ENCODE measurements at places on chromosomes 11 and 22. TPM values are rescaled to one million over a fixed set of nuclear protein-coding genes. Genes with fewer than 3 reads are reported as not detected.

UBASH3B gene
- polyA plus RNA-seq: 0.56 TPM

UCP2 gene
- 16.1 TPM for polyA plus RNA-seq

GRCh38 chr11:134656861-134657540, 245.0 kb upstream of the B3GAT1 start:
- DNase-seq: no peak

- no peak for DNase-seq
Observed at GRCh38 chr22:48800886-48801607, 1026.6 kb downstream of the BRD1 start.

GRCh38 chr11:101880222-101880621, 34.6 kb upstream of the CEP126 start:
- DNase-seq: no peak

KDM4E gene
- polyA plus RNA-seq: not detected

- DNase-seq: peak; percentile 9
Observed at GRCh38 chr11:66891851-66892660, 35.2 kb downstream of the LRFN4 start.

- DNase-seq: no peak
Observed at GRCh38 chr11:45896422-45896984, 10.6 kb downstream of the FREY1 start.

DNA sequence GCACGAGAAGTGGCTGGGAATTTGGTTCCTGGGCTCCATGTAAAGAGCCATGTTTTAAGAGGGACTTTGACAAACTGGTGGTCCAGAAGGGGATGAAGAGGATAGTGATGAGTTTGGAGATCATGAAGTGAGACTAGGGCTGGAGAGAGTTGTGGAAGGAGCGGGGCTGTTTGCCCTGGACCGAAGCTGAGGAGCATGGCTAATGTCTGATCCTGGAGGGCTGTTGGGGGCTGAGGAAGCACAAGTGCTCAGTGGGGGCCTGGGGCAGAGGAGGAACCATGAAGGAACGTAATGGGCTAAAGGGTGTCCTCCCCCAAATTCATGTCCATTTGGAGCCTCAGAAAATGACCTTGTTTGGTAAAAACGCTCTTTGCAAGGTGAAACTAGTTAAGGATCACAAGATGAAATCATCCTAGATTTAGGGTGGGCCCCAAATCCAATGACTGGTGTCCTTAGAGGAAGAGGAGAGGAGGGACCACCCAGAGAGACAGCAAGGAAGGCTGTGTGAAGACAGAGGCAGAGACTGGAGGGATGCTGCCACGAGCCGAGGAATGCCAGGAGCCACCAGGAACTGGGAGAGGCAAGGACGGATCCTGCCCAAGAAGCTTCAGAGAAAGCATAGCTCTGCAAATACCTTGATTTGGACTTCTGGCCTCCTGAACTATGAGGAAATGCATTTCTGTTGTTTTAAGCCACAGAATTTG, 107.3 kb upstream of the LMO1 start:
- DNase-seq: no peak

DNA sequence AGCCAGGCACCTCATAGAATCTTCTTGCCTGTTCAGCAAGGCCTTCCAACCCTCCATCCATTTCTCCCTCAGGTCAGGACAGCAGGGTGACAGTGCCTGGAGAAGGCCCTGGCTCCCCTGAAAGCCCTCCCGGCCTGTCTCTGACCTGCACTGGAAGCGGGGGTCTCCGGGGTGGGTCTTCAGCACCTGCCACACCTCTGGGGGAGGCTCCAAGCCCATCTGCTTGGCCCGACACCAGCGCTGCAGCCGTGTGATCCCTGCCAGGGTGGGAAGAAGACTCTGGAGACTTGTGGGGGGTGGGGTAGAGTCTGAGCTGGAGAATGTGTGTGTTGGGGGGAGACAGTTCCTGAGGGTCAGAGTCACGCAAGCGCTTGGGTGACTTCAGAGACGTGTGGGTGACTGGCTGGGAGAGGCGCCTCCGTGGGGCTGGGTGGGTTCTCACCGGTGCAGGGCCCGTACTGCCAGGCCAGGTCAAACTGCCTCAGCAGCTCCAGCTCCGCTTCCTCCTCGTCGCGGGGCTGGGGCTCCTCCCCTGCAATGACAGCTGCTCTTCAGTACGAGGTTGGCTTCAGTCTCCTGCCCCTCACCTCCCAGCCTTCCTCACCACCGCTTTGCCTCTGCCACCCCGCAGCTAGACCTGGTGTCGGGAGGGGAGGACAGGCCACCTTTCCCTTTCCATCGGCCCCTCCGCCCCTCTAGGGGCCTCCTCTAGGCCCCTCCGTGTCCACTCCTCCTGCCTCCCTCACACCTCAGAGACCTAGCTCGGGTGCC, 615 bp downstream of the POLD4 start:
- peak; percentile 51 for DNase-seq

- DNase-seq: peak; percentile 59
Observed at GRCh38 chr11:1953489-1954266, 6.5 kb downstream of the MRPL23 start.

HSPB2 gene
- 1.5 TPM for polyA plus RNA-seq

DNA sequence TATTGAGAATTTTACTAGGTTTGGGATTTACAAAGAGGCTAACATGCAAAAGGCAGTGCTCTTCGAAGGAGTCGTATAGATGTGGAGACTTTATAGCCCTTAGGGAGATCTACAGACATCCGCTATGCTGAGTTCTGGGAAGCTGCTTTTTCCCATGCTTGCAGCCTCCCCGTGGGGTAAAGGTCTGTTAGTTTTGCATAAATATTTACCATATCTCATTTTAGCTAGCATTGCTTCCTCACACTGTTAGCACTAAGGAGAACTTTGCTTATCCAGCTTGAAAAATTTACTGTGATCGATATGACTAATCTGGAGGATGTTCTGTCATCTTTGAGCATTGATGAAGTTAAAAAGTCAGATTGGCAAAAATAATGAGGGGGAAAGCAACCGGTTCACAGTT, 18.6 kb downstream of the ARHGEF12 start:
- no peak for DNase-seq

GRCh38 chr11:65419772-65420481, 2.7 kb upstream of the NEAT1 start:
- DNase-seq: peak; percentile 90

GGA1 gene
- polyA plus RNA-seq: 81.5 TPM

DDTL gene
- 2.8 TPM for polyA plus RNA-seq

- DNase-seq: no peak
Observed at GRCh38 chr11:75268626-75269366, 28.2 kb downstream of the TPBGL start.

LMO2 gene
- 10.8 TPM for polyA plus RNA-seq

USP2 gene
- 15.4 TPM for polyA plus RNA-seq

IFITM10 gene
- 0.53 TPM for polyA plus RNA-seq

MED15 gene
- 61.7 TPM for polyA plus RNA-seq

PAMR1 gene
- 0.42 TPM for polyA plus RNA-seq

- DNase-seq: no peak
Observed at GRCh38 chr11:131637469-131638175, 267.2 kb downstream of the NTM start.

- no peak for DNase-seq
Observed at GRCh38 chr22:44919691-44920090, 90.1 kb downstream of the PHF21B start.

DNA sequence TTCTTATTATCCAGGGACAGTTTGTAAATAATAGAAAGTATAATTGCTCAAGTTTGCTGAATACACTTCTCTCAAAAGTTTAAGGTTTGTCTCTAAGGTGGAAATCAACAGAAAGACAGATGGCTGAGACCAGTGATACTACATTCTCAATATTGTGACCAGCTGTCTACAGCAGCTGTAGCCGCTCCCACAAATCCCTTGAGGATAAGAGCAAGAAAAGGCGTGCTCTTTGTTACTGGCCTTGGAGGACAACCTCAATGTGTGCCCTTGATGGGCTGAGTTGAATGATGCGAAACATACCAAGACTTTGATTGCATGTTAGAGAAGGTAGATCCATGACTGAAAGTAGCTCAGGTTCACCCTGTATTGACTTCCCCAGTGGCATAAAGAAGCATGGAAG, 6.1 kb downstream of the OR6M1 start:
- peak; percentile 48 for DNase-seq

GRCh38 chr22:26903030-26903856, 245.9 kb downstream of the MIAT start:
- no peak for DNase-seq

NXPE4 gene
- not detected for polyA plus RNA-seq

DNA sequence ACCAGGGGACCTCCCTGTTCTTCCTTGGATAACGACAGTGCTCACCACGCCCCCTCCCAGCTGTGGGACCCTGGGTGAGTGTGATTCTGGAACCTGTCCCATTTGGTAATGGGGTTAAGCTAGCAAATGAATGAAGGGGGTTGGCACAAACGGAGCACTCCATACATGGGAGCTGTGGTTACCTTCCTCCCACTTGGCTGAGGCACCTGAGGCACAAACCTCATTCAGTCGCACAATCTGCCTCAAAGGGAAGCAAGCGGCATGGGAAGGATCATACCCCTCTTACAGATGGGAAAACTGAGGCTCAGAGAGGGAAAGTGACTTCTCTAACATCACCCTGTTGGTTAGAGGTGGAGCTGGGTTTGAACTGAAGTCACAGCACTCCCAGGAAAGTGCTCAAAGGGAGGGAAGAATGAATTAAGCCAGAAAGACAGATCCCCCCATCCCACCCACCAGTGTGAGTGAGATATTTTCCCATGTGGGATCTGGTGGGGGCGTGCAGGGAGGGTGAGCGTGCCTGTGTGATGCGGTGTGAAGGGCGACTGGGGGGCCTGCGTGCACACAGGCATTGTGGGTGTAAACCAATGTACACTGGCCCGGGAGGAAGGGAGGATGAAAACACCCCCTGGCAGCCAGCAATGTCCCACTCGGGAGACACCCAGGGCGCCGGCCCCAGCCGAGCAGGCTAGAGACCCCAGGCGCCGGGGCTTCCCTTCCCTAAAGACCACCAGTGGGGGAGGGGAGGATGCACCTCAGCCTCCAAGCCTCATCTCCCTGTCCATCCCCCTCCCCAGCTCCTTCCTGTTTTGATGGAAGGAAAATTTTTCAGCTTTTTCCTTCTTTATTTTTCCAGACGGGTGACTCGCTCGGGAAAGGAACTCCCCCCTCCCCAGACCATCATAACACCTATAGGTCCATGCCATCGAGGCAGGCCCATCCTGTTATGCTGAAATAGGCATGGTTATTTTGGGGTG, 8.0 kb upstream of the PDGFB start:
- no peak for DNase-seq

DNA sequence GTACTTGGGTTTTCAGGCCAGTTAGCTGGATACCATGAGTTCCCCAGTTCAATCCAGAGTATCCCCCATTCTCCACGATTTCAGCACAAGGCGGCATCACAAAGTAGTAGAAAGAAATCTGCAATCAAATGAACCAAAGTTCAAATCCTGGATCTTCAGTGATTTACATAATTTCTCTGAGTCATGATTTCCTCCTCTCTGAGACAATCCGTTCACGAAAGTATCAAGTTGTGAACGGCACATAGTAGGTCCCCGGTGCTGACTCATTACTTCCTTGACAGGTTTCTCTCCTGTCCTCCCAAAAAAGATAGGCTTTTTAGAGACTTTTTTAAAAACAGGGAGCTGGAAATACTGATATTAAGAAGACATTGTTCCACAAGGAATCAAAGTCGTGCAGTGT, 69.1 kb upstream of the AKIP1 start:
- no peak for DNase-seq

OR10D3 gene
- not detected for polyA plus RNA-seq

DNA sequence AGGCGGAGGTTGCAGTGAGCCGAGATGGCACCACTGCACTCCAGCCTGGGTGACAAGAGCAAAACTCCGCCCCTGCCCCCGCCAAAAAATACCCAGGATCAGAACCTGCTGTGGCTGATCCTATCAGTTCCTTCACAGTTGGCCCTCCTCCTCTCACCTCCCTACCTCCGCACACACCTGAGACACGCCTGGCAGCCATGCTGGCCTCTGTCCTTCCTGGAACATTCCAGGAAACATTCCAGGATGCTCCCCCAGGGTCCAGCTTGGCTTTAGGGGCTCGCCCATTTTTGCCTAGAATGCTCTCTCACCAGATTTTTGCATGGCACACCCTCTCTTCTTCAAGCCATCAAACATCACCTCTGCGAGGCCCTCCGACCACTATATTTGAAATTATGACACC, 2.1 kb downstream of the RAPSN start:
- no peak for DNase-seq

GRCh38 chr11:117973503-117973860, 12.7 kb upstream of the IL10RA start:
- no peak for DNase-seq

DNA sequence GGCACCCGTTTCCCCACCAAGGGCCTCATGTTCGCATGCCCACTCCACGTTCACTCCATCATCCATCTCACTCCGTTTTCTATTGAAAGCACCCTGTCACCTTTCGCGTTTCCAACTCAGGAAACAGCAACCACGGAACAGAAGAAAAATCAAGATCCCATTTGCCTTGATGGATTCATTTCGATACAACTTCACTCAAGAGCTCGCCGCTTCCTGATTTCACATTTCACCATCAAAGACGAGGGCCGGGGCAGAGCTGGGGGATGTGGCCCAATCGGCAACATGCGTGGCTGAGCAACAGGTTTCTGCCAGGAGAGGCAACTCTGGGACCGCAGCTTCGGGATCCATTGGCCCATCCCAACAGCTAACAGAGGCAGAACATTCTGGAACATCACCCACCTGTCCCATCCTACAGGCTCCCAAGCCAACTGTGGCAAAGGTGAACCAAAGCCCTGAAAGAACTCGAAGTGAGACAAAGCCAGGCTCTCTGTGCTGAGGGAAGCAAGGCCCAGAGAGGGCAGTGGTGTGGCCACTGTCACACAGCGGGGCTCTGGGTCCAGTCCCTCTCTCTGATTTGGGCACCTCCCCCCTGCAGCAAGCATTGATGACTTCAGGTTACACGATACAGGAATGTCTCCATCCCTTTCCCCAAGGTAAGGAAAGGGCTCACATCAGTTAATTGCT, 36.2 kb upstream of the CD5 start:
- DNase-seq: no peak

DNA sequence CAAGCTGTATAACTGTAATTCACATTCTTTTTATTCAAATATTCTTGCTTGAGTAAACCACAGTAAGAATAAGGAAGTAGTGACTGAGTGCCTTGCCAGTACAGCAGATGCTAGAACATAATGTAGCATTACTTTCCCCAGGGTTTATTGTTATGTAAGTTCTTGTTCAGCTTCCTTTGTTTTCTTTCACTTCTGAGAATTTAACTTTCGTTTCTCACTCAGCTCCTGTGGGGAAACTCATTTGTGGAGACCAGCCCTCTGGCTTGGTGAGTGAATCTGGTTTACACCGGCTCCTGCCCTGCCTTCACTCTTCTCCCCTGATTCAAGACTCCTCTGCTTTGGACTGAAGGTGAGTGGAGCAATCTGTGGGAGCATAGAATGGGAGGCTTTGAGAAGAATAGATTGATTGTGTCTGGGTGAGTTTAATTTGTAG, at the start of gene TRIM22:
TRIM22 (plus strand) TSS at position 240 of the 433 bp plus-strand sequence. CDS start 6,443 bp downstream, outside the sequence.
- DNase-seq: no peak

- no peak for DNase-seq
Observed at GRCh38 chr11:105236664-105237063, 97.1 kb upstream of the CARD18 start.

DNA sequence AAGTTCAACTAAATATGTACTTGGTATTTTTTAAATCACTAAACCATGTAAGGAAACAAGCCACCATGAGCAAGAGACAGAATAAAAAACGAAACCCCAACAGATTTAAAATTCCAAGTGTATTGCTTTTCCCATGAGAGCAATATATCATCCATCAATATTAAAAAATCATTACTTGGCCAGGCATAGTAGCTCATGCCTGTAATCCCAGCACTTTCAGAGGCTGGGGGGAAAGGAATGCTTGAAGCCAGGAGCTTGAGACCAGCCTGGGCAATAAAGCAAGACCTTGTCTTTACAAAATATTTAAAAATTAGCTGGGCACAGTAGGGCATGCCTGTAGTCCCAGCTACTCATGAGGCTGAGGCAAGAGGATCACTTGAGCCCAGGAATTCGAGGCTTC, 190.8 kb downstream of the TTC28 start:
- DNase-seq: no peak

Measured in pancreas (tissue), 10 donors.